ENCODE measurements at places on chromosomes 16 and 17.

- DNase-seq, result no peak
Measured at GRCh38 chr17:64164596-64165285, 34.8 kb upstream of the ERN1 start.

GRCh38 chr16:23557779-23558702, 514 bp downstream of the UBFD1 start:
- no peak for DNase-seq

DNA sequence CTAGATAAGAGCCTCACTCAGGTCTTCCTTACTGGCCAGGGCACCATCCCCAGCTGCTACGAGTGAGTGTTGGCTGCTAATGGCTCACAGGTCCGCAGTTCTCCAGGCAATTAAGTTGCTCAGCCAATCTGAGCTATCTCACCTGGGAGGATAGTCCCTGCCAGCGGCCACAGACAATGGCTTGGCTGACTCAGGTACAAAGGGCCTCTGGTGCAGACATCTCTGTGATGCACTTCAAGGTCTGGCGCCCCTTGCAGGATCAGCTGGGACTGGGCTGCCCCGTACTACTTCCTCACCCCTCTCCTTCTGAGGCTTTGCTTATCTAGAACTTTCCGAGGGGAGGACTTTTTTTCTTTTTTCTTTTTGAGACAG, 49.2 kb upstream of the EMP2 start:
- DNase-seq, result no peak

DNA sequence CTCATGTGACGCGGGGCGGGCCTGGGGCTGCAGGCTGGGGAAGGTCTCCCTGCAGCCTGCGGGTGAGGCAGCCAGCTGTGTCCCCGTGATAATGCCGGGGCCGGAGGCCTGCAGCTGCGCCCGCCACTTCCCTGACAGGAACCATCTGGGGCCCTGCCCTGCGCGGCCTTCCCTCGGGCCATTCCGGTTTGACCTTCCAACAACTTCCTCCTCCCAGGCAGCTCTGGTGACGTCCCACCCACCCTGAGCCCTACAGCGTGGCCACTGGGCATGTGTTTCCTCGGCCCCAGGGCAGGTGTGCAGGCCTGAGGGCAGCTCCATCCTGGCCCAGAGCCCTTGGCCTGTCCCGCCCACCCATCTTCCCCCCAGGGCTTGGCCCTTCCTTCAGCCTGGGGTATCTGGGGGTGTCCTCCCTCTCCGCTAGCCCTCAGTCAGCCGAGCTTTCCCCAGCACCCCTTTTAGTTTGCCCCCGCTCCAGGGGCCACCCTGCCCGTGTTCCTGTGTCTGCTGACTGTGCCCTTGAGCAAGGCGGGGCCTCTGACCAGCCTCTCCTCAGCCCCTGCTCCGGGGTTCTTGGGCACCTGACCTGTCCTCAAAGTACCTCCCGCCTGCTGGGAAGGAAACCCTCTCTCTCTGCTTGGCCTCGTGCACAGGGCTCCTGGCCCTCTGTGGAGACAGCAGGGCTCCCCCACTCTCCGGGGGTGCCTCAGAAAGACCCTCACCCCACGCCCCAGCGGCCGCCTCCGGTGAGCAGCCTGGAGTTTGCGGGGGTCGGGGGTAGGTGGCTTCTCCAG, at the start of gene CBFA2T3:
CBFA2T3 (minus strand) TSS at position 190 of the 794 bp plus-strand sequence. CDS start 400 bp downstream, outside the sequence.
- DNase-seq, result no peak

DNA sequence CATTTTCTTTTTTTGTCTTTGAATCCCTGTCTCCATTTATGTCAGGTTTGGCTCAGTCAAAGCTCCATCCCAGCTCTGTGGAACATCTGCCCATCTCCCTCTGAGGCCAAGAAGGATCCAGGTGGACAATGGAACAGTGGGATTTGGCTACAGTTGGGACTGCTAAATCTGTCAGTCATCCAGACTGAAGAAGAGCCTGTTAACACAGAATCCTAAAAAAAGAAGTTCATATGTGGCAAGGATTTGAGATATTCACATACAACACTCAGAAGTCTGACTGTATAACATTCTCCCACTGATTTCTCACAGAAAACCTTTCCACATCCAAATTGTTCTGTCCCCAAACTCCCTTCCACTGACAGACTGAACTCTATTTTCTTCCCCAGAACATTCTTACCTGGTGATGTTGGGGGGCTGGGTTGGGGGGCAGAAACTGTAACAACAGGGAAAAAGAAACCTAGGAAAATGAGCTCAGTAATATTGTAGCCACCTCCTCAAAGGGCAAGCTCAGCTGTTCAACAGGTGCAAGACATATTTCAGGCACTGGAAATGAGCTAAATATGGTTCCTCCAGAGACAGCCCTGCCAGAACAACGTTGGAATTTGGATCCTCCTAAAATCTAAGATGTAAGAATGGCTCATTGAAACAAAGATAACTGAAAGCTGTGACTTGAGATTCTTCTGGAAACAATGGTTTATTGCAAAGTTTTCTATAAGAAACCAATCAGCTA, 301.5 kb upstream of the CDH5 start:
- DNase-seq, result no peak

- no peak for DNase-seq
Measured at GRCh38 chr16:58847902-58848661, 114.0 kb upstream of the GOT2 start.

GRCh38 chr17:53996131-53996530, 173.4 kb downstream of the KIF2B start:
- DNase-seq, result no peak

DNA sequence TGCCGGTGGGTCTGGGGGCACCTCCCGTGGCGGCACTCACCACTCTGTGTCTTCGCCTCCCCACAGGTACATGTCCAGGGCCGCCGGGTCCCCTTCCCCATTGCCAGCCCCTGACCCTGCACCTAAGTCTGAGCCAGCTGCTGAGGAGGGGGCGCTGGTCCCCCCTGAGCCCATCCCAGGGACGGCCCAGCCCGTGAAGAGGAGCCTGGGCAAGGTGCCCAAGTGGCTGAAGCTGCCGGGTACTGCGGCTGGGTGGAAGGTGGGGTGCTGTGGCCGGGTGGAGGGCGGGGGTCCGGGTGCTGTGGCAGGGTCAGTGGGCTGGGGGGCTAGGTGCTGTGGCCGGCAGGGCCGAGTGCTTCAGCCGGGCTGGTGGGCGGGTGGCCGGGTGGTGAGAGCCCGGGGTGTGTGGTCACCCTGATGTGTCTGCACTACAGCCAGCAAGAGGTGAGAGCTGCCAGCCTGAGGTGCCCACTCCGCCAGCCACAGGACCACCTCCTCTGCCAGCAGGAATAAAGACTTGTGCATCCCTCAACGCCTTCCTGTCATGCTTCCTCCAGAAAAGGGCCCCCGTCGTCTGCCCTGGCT, 5.7 kb downstream of the CENPX start:
- no peak for DNase-seq

GRCh38 chr17:40896916-40897455, 11.9 kb upstream of the KRT20 start:
- no peak for DNase-seq
